ENCODE measurements at places on chromosomes 5 and 9. TPM values are rescaled to one million over a fixed set of nuclear protein-coding genes. Genes with fewer than 3 reads are reported as not detected.

GRCh38 chr5:169534311-169534880, 49.2 kb upstream of the SPDL1 start:
- no peak for DNase-seq

DNA sequence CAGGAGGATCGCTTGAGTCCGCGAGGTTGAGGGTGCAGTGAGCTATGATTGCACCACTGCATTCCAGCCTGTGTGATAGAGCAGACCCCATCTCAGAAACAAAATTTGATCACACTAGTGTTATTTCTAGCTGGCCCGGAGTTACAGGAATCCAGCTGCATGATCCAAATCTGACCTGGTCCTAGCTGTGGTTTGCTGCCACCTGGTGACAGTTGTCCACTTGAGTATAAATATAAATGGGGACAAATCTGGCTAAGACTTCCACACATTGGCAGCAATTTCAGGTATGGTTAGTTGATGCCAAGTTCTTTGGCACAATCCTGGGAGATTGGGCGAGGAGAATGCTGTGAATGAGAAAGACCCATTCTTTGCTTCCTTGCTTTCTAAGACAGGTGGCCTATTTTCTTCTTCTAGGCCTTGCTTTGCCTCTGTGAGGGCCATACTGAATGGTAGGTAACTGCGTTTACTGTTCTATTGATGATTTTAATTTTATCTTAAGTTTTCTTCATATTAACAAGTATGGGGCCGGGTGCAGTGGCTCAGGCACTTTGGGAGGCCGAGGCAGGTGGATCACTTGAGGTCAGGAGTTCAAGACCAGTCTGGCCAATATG, 35.4 kb downstream of the UBE2R2 start:
- DNase-seq = no peak

DNA sequence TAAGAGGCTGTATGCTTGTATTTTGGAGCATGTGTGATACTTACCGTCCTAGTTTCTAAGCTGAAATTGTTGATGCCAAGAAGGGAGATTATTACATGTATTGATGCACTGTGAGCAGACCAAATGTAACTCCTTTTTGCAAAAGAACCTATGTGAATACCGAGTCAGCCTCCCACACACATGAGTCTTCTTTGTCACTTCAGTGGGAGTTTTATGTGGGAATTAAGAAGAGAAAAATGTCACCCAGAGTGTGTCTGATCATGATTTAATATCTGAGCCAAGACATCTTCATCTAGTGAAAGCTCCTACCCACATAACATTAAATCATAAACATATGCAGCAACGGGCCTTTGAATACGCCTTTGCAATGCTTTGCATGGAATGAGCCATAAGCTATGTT, 380.3 kb upstream of the ACTBL2 start:
- DNase-seq = no peak

- no peak for DNase-seq
Observed at GRCh38 chr9:121609822-121610637, 41.4 kb upstream of the DAB2IP start.

DNA sequence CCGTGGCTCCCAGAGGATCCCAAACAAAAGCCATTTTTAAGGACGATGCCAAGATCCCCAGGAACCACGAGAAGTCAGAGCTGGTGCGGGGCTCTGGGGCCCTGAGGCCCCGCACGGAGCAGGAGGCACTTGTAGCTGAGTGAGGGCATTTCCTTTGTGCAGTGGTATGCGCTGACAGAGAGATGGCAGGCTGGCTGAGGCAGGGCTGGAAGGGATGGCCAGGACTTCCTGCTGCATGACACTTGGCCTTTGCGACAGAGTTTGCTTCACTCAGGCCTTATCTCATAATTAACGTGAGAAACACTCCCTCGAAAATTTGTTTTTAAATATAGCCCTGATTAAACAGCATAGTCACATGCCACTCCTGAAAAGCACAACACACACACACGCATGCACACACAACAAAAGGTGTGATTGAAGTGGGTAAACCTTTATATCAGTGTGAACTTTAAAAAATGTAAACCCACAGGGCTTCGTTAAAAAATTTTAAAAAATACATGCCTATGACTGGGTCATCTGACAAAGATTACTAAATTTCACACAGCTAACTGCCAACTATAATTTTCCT, 536.6 kb downstream of the PDE4D start:
- no peak for DNase-seq

DNA sequence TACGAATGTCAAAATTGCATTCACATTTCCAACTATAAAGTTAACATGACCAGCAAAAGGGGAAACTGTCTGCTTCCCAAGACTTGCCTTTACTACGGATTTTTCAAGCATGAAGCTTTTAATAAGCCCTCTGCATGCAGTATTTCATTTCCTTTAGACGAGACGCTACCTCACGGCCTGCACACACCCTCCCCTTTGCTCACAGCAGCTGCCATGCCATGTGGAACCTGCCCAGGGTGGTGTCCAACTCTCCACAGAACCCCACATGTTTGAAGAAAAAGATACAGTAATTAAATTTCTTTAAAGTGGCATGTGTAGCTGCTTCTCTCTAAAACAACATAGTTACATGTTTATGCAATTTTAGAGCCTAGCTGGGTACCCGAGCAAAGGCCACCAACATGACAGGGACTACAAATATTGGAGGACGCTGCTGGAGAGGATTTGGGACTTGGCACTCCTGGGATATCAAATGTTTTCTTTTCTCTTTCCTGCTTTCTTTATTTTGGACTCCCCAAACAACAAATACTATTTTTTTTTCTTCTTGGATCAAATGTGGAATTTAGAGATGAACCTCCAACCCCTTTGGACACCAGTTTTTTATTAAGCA, 256.9 kb upstream of the PCSK5 start:
- DNase-seq = no peak

DNA sequence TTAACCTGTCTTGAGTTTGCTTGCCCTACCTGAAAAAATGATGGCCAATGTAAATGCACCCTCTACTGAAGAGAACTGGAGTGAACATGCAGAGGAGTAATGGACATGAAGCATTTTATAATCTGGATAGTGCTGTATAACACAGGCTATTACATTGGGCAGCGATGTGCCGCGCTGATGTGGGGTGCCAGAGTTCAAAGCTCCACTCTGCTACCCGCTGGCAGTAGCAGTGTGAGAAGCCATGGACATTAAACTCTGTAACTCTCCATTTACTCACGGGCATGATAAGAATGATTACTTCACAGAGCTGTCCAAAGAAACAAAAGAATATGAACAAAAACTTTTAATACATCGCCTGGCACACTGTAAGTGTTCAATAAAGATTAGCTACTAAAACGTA, 7.5 kb upstream of the CDH6 start:
- no peak for DNase-seq

GRCh38 chr5:139146809-139147482, 51.2 kb downstream of the SIL1 start:
- no peak for DNase-seq

DNA sequence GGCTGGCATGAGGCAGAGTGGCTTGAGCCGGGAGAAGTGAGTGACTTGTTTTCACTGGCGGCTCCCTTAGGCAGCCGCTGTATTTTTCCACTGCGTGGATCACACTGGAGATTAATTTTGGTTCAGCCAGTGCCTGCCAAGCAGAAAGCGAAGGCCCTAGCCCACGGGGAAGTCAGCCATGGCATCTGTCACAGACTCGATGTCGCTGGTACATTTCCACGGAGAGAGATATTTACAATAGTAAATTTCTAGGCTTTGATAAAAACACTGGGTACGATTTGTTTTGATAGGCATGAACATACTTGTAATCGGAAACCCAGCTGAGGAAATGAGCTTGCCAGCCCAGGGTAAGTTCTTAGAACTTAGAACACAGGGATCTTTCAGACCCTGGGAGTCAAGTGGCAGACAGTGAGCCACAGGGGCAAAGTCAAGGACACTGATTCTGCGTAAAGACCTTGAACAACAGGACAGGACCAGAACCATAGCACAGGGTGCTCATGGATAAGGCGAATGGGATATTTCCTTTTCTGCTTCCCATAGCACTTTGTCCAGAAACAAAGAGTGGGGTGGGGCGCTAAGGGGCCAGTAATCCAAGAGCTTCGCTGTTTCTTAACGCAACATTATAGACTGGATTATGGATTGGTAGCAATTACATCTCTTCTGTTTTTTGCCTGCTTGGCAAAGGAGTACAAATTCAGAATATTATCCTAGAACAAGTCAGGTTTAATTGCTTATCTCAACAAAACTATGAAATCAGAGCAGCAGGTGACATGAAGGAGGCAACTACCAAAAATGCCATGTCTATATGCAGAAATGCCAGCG, 4.5 kb downstream of the DUSP1 start:
- no peak for DNase-seq

DNA sequence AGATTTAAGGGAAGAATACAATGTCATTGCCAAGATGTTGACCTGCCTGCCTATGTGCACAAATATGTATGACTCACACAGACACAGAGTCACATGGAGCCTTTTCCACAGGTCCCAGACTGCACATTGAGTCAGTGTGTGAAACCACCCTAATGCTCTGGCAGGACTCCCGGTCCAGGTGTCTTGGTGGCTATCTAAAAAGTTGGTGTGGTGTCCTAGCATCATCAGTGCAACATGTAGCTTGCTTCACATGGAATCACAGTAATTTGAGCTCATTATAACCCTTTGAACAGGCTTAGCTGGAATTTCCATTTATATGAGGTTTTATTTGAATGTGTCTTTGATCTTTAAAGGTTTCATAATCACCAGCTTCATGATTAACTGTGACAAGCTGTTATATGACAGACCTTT, 10.7 kb downstream of the IFNA5 start:
- DNase-seq = no peak

GRCh38 chr9:77679661-77680368, 31.7 kb upstream of the GNA14 start:
- no peak for DNase-seq

DNA sequence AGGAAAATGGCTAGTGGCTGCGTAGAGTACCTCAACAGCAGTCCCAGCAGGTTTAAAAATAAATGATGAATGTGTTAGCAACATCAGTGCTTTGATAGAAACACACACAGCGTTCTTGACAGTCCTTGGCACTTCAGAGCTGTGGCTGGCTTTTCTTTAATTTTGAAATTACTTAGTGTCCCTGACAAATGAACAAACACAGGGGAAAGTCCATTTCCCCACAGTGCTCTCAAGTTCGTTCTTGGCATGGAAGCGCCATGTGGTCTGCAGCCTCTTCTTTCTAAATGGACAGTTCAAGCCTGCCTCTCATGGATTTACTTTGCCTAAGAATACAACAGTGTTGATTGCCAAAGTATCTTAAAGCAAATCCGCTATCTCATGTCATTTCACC, 102.2 kb downstream of the ADAMTS12 start:
- DNase-seq = no peak

GRCh38 chr5:88952996-88953643, 70.1 kb upstream of the MEF2C start:
- DNase-seq = no peak

DNA sequence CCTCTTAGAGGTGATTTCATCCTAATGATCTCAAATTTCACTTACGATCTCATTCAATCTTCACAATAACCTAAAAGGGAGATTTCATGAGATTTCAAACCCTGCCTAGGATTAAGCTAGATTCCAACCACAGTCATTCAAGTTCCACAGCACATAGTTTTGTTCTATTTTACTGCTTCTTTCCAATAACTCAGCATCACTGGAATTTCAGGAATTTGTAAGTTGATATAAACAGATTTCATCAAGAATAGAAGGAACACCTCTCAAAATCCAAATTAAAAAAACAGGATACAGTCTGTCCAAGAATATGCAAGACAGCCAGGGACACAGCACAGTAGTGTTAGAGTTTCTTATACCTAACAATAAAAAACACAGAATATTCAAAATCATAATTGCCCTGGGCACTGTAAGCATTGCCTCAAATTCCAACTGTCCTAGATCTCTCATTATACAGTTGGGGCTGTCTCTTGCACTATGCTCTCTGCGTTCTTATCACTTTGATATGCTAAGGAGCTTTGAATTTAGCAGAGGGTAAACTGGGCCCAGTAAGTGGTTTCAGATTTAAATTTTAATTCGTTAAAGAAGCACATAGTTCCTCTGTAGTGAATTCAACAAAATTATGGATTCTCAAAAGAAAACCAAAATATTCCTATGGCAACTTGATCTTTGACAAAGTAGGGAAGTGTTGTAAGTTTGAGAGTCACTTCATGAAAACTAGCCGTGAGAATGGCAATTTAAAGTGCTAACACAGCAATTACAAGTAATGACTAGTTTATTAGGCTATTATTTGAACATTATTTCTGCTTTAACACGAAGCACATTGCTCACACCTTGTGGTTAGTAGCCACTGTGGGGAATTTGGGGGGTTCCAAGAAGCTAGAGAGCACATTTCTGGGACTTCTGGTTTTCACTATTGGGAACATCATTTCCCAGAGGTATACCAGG, 478.6 kb upstream of the C9orf72 start:
- DNase-seq = no peak

- no peak for DNase-seq
Observed at GRCh38 chr9:94872891-94873511, 146.5 kb downstream of the AOPEP start.

GRCh38 chr5:80834710-80835109, 125.5 kb upstream of the RASGRF2 start:
- no peak for DNase-seq

GRCh38 chr5:97164846-97165245, 18.2 kb downstream of the RIOK2 start:
- no peak for DNase-seq

DNA sequence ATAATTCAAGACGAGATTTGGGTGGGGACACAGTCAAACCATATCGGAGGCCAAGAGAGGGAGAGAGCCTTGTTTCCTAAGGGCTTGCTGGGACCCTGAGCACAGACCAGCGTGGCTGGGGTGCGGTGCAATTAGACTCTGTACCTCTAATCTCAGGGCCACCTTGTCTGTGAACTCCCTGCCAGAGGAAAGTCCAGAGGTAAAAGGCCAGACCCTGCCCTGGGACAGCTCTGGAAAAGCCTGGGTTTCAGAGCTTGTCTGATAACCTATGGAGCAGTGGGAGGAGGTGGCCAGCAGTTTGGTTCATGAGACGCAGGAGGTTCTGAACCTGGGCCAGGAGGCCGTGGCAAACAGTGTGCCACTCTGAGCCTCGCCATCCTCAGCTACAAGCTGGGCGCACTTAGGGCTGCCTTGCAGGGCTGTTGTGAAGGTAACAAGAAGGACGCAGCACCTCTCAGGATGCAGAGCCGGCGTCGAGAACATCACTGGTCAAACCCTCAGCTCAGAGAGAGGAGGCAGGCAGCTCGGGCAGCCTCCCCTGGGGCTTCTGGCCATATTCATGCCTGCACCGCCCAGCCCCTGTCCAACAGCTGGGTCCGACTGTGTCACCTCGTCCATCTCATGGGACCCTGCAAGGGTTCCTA, 4.8 kb upstream of the DOLPP1 start:
- DNase-seq = no peak

The TPPP gene
- total RNA-seq = 3.6 TPM

The HCN1 gene
- total RNA-seq = 2.5 TPM

The CER1 gene
- 0.99 TPM for total RNA-seq

The C9orf153 gene
- not detected for total RNA-seq

The F2RL2 gene
- total RNA-seq = 0.29 TPM

The CFAP157 gene
- total RNA-seq = 8.0 TPM

The FOXD4L4 gene
- total RNA-seq = 0.51 TPM

The IRX4 gene
- total RNA-seq = 1.6 TPM

The KCNN2 gene
- 15.4 TPM for total RNA-seq

The NR4A3 gene
- 3.4 TPM for total RNA-seq

The JAK2 gene
- total RNA-seq = 8.4 TPM

The CLTB gene
- total RNA-seq = 38.1 TPM

The C1QTNF2 gene
- total RNA-seq = 0.31 TPM

The SLC44A1 gene
- total RNA-seq = 130 TPM
